ENCODE measurements at places on chromosomes 6 and 20.

GRCh38 chr20:4519534-4519933 lies 202.2 kb upstream of the PRND start:
- no peak for DNase-seq

- DNase-seq = no peak
These were observed 155.1 kb upstream of the SOX4 start for GRCh38 chr6:21438237-21438985.

- DNase-seq = no peak
These were observed 70.1 kb downstream of the RAMACL start for GRCh38 chr6:166516251-166516884.

DNA sequence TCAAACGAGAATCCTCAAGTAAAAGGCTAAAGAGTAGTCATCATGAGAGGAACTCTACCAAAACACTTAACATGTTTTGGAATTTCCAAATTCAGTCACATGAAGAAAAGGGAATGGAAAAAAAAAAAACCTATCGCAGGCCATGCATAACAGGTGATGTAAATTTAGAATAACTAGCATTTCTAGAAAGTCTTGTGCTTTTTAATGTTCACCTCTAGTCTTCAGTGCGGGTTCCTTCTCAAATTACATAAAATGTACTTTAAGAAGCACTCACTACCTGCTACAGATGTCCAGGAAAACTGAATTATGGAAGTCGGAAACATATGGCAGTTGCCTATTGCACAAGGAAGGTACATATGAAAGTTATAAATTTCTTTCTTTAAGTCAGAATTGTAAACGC lies 6.1 kb upstream of the TBX18 start:
- DNase-seq = no peak

DNA sequence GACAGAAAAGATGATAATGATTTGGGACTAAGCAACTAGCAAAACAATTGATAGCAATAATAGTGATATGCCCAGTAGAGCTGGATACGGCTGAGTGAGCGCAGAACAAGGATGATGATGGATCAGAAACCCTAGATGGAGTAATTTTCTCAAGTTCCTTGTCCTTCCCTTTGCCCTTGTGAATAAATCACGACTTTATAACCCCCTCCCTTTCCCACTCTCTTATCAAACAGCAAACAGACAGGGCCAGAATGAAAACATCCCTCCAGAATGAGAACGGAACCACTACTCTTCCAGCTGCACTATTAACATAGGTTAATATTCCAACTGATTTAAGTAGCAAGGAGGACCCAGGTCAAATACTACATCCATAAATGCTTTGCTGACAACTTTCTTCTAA lies 1.3 kb upstream of the MTFR2 start:
- no peak for DNase-seq

GRCh38 chr20:10848810-10849370 lies 175.1 kb upstream of the JAG1 start:
- DNase-seq = no peak

GRCh38 chr6:110495949-110496348 lies 19.5 kb upstream of the SLC22A16 start:
- DNase-seq = no peak

GRCh38 chr20:13610184-13610583 lies 28.5 kb downstream of the TASP1 start:
- DNase-seq = no peak

DNA sequence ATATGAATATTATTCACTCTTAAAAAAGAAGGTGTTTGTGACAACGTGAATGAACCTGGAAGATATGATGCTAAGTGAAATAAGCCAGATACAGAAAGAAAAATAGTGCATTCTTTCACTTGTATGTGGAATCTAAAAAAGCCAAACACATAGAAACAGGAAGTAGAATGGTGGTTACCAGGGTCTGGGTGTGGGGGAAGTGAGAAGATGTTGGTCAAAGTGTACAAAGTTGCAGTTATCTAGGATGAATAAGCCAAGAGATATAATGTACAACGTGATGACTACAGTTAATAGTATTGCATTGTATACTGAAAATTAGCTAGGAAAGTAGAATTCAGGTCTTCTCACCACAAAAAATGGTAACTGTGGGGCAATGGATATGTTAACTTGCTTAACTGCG lies 151.1 kb upstream of the HCRTR2 start:
- DNase-seq = no peak

GRCh38 chr6:127051571-127052260 lies 66.8 kb upstream of the RSPO3 start:
- no peak for DNase-seq

GRCh38 chr20:43740642-43741041 lies 13.8 kb upstream of the GTSF1L start:
- DNase-seq = no peak

DNA sequence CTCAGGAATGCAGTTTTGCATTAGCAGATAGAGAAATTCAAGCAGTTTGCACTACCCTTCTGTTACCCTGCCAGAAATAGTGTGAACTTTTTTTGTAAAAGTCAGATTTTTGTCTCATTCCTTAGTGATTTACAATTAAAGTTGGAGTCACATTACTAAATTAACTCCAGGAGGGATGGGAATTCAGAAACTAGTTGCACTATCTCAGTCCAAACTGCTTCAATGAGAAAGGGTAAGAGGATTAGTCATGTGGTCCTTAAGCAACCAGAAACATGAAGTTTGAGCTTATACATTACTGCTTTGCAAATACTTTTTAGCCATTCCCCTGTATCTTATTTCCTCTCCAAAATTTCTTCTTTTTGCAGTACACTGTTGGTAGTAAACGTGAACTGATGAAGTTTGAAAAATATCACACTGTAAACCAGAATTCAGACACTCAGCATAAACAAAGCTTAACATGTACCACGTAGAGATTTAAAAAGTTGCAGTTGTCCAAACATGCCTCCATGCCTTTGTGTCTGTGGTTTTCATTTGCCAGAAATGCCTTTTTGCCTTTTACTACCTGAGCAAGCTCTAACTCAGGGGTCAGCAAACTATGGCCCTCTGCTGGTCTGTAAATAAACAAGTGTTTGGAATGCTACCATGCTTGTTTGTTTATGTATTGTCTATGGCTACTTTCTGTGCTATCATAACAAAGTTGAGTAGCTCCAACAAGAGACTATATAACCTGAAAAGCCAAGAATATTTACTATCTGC lies 49.7 kb downstream of the TP53INP2 start:
- DNase-seq = no peak

DNA sequence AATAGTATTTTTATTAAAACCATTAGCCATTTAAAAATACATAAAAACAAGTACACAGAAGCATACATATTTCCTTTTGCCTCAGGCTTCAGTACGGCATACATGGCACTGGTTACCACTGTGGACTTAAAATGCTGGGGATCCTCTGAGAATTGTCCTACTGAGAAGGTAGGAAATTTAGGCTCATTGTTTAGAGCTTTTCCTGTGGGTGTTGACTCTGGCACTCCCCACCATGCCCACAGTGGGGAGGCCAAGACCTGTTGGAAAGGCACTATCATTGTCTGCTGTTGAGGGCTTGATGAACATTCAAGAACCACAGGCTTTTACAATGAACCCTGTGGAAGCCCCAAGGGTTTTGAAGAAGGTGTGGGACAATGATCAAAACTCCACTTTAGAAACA lies 473.4 kb downstream of the BTBD3 start:
- no peak for DNase-seq

DNA sequence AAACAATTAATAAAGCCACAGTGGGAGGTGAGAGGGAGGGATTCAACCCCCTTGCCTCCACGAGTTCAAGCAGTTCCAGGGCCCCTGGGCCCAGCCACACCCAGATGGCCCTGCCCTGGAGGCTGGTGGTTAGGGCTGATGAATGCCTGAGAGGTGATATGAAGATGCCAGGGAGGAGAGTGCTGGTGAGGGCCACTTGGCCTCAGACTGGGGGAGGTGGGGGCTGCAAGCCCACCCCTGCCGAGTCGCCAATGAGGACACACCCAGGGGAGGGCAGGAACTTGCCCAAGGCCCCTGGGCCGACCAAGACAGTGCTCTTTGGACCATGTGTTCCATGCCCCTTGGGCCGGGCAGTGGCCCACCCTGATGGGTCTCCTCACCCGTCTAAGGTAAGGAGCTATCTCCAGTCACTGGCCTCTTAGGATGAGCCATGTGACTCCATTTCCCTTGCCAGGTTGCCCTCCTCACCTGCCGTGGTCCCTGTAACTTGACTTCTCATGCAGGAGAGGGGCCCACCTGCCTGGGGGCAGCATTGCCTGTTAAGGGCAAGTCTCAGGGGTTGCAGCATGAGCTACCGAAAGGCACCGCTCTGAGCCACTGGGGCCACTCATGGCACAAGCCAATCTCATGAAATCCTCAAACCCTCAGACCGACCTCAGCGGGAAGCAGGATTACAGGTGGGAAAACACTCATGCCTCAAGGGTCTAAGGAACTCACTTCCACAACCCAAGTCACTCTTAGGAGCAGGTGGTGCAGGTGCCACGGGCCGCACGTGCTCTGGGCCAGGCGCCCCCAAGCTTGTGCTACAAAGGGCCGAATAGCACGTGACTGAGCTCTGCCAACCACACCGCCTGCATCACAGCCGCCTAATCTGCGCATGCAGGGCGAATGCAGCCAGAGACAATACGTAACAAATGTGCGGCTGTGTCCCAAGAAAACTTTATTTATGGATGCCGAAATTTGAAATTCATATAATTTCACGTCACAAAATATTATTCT lies 147.4 kb upstream of the MLN start:
- DNase-seq = no peak

DNA sequence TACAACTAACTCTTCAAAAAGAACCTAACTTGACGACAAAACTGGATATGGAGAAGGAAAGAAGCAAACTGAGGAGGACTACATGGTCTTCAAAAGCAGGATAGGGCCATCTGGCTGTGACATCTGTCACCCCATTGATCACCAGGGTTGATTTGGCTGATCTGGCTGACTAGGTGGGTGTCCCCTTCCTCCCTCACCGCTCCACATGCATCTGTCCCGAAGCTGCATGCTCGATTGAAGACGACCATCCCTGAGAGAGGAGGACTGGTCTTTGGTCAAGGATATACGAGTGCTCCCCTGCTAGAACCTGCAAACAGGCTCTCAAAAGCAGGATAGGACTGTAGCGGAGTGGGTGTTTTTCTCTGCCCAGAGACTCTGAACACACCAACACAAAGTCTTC lies 21.7 kb downstream of the CPNE1 start:
- no peak for DNase-seq

DNA sequence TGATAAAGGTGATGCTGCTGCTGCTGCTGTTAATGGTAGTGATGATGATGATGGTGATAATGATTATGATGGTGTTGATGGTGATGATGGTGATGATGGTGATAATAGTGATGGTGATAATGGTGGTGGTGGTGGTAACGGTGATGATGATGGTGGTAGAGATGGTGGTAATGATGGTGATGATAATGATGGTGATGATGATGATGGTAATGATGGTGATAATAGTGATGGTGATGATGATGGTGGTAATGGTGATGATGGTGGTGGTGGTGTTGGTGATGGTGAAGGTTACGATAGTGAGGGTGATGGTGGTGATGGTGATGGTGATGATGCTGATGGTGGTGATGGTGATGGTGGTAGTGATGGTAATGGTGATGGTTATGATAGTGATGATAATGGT lies 132.3 kb downstream of the TFAP2C start:
- no peak for DNase-seq

- no peak for DNase-seq
These were observed 37.5 kb upstream of the PHACTR3 start for GRCh38 chr20:59566631-59567524.

Data from stimulated activated CD4-positive, alpha-beta T cell treated with anti-CD3 and anti-CD28 coated beads, Interleukin-12 subunit alpha, Interleukin-12 subunit beta, amount 100 ng/mL, for 4 hours (primary cell).